ENCODE measurements at places on chromosomes 4 and X.

DNA sequence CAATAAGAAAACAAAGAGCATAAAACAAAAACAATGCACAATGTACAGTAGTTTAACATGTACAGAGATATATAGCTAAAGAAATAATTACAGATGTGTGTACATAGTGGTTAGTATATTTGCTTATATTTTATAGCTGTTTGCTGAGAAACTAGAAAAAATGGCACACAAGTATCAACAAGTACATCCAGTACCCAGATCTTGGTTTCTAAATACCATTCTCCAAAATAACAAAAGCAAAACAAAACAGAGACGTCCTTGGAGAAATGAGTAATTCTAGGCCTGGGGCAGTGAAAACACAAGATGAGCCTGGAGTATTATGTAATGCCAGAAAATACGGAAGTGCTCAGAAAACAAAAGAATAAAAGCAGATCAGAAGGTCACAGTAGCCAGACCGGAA lies 189.6 kb downstream of the TMEM47 start:
- DNase-seq, result no peak

GRCh38 chr4:149176039-149176438 lies 639.6 kb downstream of the IQCM start:
- no peak for DNase-seq

DNA sequence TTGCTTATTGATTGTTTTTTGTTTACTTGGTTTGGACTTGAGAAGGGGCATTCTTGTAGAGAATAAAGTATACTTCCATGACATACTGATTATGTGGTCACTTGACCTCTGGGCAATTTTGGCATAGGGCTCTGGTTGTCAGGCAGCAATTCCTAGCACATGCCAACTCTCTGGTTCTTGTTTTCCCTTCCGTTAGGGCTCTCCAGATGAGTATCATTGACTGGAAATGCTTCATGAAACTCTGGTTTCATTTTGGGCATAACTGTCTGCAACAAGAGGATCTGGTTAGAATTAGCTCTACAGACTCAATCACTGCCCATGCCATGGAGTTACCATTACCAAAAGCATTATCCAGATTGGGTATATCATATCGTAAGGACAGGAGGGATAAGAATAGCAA lies 1057.9 kb downstream of the FAT4 start:
- no peak for DNase-seq

- no peak for DNase-seq
These were observed 71.9 kb downstream of the TLL1 start for GRCh38 chr4:165944900-165945299.
